ENCODE measurements at places on chromosomes 12 and 14. TPM values are rescaled to one million over a fixed set of nuclear protein-coding genes. Genes with fewer than 3 reads are reported as not detected.

GRCh38 chr12:124916374-124917134 lies 2.1 kb upstream of the UBC start:
- DNase-seq = peak; percentile 85

GRCh38 chr14:91383439-91383838 lies 34.2 kb downstream of the CCDC88C start:
- no peak for DNase-seq

DNA sequence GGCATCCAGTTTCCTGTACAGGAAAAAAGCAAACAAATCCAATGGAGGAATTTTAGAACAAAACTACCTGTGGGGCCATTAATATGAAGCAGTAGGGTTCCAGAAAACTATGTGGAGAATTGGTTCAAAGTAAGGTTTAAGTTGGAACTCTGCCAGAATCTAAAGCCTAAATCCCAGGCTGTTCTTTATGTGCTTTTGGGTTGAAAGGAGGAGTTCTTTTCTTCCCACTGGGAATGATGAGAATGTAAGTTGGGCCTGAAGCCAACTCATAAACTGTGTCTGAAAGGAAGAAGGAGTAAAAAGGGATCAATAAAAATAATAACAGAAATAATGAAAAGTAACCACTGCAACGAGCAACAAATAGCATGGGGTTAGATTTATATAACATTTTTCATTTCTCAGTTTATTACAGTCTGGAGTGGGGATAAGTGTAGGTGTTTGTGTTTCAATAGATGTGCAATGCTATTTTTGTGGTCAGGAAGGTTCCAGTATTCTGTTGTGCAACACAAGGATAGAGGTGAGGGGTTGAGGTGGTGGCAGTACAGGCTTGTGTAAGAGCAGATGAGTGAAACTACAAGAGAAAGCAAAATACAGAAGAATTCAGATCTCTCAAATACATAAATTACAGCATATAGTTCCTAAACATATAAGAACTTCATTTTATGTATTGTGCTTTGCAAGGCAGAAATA lies 373.6 kb downstream of the EMP1 start:
- DNase-seq = no peak

DNA sequence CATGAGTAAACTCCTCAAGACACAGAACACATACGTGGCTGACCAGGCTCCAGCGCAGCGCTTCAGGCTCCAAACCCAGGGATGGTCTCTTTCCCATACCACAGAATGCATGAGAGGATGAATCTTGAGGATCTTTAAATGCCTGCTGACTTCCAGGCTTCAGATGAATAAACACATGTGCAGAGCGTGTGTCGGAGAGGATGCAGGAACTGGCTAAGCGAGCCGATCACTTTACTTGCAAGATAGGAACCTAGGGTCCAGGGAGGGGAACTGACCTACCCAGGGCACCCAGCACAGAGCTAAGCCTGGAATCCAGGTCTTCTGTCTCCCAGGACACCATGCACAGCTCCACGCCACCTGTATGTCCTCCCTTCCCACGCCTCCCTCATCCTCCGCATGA lies 209.8 kb downstream of the BCL11B start:
- no peak for DNase-seq

DNA sequence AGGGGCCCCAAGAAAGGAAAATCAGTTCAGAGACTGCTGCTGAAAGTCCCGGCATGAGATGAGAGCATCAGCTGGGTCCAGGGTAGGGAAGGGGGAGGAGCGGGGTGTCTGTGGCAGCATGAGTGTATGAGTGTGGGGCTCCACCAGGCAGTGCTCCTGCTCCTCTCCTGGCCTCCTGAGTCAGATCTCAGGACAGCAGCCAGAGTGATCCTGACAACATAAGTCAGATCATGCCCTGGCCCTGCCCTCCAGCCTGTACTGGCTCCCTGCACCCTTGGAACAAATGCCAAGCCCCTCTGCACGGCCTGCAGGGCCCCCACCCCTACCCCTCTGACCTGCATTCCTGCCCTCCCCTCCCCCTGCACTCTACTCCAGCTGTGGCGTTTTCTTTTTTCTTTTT lies 24.2 kb upstream of the LRP1-AS start:
- peak; percentile 35 for DNase-seq

Gene DBX2
- total RNA-seq = not detected

Gene FAIM2
- total RNA-seq = 46.8 TPM

Gene POLE2
- 9.6 TPM for total RNA-seq

Gene LYZ
- total RNA-seq = 53.7 TPM

Gene NR2C1
- total RNA-seq = 64.5 TPM

Gene PCBP2
- total RNA-seq = 583 TPM
